ENCODE measurements at places on chromosomes 7 and 10. TPM values are rescaled to one million over a fixed set of nuclear protein-coding genes. Genes with fewer than 3 reads are reported as not detected.

- DNase-seq: no peak
These were observed 2.5 kb upstream of the ZNF33A start for GRCh38 chr10:38007991-38008390.

DNA sequence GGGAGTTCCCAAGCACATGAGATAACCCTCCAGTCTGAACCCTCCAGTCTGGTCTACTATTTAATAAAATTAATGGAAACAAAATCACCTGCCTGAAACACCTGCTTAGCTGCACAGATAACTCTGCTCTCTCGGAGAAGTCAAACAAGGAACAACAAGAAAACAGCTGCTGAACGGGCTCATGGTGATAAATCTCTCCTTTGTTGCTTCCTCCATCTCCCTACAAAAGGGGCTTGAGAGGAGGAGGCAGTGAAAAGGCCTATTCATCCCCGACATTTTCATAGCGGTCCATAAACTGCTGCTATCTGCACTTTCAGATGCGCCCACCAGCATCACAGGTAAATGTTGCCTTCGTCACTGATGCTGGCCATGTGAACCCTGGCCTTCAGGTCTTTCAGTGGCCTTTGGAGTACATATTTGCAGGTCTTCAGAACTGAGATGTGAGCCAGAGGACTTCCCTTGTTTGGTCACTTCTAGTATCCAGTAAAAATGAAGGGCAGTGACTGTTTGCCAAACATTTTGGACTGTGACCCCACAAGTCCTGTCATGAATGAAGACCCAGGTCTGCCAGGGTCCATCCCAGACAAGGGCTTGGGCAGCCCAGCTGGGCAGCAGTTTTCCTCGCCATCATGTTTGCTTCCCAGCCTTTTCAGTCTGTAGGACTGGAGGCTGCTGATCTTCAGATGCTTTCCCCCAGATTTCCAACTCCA is 15.9 kb downstream of the FKBP6 start:
- no peak for DNase-seq

GRCh38 chr7:98240961-98241673 is 10.9 kb downstream of the TECPR1 start:
- no peak for DNase-seq

DNA sequence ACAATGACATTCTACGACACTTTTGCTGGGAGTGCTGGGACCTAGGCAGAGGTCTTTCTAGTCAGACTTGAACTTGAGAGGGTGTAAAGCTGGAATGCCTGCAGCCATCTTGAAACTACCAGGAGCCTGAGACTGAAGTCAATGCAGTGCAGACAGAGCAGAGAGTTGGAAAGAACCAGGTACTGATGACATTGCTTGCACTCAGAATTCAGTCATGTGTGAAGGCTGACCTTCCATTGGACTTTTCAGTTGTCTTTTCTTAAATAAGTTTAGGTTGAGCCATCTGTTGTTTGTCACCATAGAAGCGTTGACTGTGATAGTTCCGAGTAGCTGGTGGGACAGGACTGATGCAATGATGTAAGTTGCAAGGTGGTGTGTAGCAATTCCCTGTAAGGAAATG is 3.1 kb upstream of the PLPP4 start:
- no peak for DNase-seq

- no peak for DNase-seq
These were observed 247.8 kb upstream of the FOXK1 start for GRCh38 chr7:4434306-4434705.

GRCh38 chr7:8232999-8233847 is 28.7 kb downstream of the ICA1 start:
- DNase-seq: peak; percentile 32

DNA sequence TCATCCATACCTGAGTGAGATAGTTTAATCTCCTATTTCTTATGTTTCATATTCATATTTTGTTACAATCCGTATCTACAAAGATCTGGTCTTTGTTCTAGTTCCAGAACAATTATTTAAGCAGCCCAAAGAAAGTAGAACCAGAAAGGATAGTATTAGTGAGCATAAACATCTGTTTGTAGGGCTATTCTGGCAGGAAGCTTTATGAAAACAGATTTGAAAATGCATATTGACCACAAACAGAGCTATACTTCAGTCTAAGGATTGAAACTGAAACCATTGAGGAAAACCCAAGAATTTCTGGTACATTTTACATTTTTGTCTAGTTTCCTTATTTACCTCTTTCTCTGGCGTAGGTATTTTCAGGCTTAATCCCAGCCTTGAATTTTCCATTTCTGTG is 28.1 kb downstream of the LRGUK start:
- DNase-seq: no peak

Gene CLCN1
- not detected for total RNA-seq

DNA sequence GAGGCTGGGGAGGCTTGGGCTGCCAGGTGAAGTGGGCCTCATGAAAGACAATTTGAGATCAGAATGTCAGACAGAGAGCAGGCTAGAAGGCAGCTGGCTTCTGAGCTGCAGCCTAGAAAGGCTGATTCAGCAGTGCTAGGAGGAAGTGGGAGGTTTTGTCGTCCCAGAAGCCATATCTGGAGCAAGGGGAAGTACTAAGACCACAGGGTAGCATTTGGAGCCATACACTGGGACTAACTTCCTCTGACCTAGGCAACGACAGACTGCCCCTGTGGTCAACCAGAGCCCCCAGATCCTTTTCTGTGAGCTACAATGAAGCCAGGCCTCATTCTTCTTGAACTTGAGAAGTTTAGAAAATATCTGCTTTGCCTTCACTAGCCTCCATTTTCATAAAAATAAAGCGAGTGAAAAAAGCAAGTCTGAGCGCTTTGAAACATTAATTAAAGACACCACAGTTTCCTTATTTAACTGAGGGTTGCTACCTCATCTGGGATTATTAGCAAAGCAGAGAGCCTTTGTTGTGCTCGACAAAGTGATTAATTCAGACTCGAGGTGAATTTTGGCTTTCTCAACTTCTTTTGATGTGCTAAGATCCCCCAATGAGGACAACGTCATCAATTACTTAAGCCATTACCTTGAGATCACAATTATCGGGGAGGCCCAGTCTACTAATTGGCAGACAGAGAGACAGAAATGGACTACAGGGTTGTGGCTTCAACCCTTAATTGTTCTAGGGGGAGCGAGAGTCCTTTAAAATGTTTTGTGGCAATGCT is 26.6 kb downstream of the TBXAS1 start:
- DNase-seq: no peak

- DNase-seq: no peak
These were observed 121.2 kb upstream of the FOXP2 start for GRCh38 chr7:114293289-114294012.

Gene ARHGEF35
- 2.3 TPM for total RNA-seq

Gene NHLRC2
- total RNA-seq: 55.5 TPM

- no peak for DNase-seq
These were observed 74.2 kb upstream of the LAMB4 start for GRCh38 chr7:108204281-108204796.

- no peak for DNase-seq
These were observed 29.2 kb downstream of the ZNF783 start for GRCh38 chr7:149291036-149291780.

Gene SRPK2
- total RNA-seq: 26.5 TPM

DNA sequence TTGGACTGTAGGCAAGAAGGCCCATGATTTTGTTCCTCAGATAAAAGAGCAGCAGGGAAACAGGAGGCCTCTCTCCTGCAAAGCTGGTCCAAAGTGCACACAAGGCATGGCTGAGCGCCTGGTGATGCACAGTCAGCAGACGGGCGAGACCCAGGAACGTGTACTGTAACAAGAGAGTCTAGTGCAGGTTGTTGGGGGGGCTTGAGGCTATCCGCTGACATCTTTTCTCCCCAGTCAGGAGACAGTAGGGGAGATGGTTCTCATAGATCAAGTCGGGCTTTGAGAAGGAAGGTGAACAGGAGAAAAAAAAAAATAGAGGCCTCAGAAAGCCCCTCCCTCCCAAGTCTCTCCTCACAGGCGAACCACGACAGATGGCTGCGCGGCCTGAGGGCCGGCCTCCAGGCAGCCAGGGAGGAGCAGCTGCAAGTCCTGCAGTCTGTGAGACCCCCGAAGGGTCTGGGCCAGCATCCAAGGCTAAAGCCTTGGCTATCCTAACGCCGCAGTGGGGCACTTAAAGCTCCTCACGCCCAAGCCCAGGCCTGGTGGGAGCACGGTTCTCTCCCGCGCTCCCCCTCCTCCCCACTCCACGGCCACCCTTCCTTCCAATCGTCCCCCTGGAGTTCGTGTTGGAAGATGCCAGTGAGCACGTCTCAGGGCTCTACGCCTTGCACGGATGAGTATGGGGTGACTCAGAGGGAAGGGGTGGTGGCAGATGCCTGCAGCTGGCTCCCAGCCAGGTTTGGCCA is 68.3 kb downstream of the PRKAG2 start:
- no peak for DNase-seq

DNA sequence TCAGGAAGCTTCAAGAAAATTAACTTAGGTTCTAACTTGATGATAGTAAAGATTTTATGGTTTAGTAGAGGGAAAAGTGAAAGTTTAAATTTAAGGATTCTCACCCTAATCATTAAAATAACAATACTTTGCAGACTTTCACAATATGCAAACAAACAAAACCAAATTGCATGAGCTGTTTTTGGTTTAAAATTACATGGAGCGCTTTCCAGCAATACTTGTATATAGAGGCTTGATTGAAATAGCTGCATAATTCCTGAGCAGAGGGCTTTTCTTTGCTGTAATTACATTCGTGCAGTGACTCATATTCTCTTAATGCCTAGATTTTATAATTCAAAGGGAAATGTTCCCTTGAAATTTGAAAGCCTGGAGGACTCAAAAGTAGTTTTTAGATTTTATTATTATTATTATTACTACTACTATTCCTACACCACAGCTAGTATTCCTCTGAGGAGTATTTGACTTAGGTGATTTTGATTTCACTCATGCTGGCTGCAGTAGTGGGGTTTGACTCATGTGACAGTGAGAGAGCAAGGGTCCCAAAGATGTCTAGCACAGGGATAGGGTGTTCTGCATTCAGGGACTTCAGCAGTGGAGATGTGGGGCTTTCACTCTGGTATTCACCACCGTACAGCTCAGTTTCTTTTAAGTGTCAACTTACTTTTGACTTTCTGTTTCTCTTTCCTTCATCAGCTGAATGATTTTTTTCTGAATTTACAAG is 138.1 kb downstream of the ADAM22 start:
- no peak for DNase-seq

DNA sequence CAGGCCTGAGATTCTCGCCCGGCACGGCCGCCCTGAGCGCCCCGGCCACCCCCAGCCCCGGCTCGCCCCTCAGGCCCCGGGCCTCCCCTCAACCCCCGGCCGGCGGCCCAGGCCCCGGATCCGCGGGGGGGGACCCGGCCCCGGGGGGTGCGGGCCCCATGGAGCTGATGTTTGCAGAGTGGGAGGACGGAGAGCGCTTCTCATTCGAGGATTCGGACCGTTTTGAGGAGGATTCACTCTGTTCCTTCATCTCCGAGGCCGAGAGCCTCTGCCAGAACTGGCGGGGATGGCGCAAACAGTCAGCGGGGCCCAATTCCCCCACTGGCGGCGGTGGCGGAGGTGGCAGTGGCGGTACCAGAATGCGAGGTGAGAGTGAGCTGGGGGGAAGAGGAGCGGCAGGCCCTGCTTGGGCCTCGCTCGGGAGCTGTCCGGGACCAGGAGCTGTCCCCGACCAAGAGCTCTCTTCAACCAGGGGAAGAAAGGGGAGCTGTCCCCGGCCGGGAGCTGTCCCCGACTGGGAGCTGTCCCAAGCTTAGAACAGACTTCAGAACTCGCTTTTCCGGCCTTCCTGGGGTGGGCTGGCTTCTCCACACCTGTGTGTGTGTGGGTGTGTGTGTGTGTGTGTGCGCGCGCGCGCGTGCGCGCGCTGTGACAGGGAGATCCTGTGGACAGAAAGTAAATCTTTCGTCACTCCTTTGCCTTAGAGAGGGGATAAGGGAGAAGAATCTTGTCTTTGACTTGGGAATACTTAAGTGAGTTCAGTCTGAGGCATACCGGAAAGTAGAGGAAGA is 510 bp downstream of the ZSWIM8 start:
- DNase-seq: no peak

Gene NUTM2A
- total RNA-seq: 1.9 TPM

Gene TUBAL3
- 0.31 TPM for total RNA-seq

GRCh38 chr7:48112401-48113165 is 23.5 kb downstream of the UPP1 start:
- no peak for DNase-seq

Gene POU6F2
- 1.0 TPM for total RNA-seq

DNA sequence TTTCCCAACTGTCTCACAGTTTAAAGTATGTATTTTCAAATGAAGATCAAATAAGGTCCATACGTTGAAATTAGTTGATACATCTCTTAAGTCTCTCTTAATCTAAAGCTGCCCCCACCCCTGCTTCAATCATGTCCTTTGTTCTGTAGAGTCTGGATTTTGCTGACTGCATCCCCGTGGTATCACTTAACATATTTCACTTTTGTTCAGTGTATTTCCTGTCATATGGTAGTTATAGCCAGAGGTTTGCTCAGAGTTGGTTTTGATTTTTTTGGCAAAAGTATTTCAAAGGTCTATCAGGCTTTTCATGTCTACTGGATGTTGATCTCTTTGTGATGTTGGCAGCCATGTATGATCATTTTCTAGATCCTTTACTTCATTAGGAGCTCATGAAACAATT is 54.4 kb upstream of the ARID5B start:
- DNase-seq: no peak

Gene HHEX
- 9.0 TPM for total RNA-seq

Gene ZPBP
- not detected for total RNA-seq

Gene XPNPEP1
- 36.3 TPM for total RNA-seq

GRCh38 chr10:11435581-11435981 is 175.9 kb downstream of the USP6NL start:
- DNase-seq: no peak

Gene PNLIPRP3
- not detected for total RNA-seq

DNA sequence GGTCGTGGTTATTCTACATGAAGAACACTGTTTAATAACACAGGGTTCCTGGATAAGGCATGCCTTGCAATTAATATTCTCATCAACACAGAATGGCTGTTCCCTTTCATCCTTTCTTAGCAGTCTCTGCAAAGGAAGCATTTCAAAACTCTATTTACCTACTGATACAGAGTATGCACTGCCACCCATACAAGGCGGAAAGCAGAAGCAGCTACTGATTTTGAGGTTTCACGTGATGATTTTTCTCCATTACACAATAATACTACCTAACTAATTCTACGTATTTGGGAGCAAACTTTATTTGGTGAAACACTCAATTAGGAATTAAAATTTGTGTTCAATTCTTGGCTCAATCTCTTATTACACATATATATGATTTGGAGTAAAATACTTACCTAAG is 43.0 kb upstream of the COL1A2 start:
- no peak for DNase-seq

- DNase-seq: peak; percentile 76
These were observed 2.4 kb downstream of the SFMBT2 start for GRCh38 chr10:7408291-7409044.

Gene CLRN3
- total RNA-seq: not detected

Gene AGAP4
- 7.7 TPM for total RNA-seq

GRCh38 chr10:98694014-98694413 is 247.3 kb upstream of the HPS1 start:
- DNase-seq: no peak
